ENCODE measurements at places on chromosomes 3 and 15.

GRCh38 chr3:43468133-43468532 is 153.7 kb downstream of the ANO10 start:
- DNase-seq: no peak

DNA sequence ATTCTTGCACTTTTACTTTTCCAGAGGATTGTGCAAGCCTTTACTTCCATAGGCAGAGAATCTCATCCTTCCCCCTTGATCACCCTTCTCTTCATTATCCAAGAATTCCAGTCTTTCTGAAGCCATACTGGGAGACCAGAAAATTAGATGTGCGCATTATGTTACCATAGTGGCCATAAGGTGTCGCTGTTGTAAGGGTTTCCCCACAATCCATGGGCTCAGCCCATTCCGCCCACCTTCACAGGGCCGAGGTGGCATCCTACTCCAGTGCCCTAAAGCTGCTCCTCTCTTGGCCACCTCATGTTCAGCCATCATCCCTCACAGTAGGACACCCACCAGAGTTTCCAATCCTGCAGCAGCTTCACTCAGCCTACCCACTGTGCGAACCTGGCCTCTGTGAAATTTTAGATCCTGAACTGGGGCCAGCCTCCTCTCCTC is 35.0 kb downstream of the CTSH start:
- peak; percentile 57 for DNase-seq

DNA sequence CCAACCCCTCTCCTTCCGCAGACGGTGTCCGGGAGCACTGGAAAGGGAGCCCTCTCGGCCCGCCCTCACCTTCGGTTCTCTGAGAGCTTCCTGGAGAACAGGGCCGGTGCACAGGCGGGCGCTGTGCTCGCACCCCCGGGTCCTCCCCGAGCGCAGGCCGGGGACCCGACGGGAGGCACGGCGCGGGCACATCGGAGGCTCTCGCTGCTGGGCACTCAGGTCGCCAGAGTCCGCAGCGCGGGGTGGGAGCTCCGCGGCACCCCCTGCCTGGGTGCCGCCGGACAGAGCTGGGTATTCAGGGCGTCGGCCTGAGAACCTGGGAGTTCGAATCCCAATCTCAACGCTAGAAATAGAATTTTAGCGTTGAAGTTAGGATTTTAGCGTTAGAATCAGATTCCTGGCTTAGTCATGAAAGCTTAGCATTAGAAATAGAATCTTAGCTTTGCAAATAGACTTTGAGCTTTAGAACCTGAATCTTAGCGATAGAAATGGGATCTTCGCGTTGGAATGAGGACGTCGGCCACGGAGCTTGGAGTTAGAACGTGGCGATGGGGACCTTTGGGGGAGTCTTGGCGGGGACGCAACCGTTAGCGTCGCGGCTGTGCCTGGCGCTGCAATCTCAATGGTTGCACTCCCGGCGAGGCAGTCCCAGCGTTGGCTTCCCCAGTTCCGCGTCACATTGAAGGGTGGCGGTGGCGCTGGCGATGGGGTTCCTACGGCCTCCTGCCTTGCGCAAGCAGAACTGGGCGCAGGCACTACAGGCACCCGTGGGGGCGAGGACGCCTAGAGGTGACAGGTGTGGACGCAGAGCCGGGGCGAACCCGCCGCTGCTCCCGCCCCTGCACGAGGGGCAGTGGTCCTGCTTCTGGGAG is 549 bp downstream of the TRH start:
- no peak for DNase-seq

- DNase-seq: no peak
These were observed 78.6 kb upstream of the TSEN2 start for GRCh38 chr3:12405432-12406272.

DNA sequence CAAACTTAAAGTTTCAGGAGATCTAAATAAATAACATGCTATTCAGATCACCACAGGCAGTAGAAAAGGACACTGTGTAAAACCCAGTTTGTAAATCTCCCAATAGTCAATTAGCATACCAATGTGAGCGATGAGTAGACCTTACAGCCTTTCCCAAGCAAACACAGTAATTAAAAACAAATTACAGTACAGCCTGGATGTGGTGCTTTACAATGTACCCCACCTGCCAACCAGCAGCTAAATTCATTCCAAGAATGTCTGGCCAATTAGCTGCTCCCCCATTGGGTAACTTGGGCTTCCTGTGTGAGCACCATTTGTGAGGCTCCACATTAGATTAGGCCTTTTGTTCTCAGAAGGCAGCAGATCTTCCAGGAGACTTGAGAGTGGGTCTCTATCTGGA is 635.0 kb downstream of the TBL1XR1 start:
- no peak for DNase-seq

DNA sequence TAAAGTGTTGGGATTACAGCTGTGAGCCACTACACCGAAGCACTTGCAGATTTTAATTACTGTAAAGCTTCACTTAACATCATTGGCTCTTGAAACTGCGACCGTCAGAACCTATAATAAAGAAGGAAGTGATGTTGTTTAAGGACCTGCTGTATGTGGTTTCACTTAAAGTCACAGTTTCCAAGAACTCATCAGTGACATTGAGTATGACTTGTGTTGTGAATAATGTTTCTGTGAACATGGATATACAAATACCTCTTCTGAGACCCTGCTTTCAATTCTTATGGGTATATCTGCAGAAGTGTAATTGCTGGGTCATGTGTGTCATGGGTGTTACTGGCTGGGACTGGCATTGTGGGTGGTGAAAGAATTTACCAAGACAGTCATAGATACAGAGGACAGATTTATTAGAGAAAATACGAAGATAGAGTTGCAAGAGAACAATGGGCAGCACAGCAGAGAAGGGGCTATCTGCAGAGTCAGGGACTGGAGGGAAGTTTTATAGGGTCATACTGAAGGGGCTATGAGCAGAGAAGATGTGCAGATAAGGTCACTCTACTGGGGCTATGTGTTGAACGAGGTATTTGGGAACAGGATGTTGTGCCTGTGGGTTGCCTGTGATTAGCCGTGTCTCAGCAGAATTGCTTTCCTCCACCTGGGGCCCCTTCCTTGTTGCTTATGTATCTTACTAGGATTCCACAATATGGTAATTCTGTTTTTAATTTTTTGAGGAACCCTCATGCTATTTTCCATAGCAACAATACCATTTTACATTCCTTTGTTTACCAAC is 4.5 kb downstream of the NDUFB5 start:
- no peak for DNase-seq

GRCh38 chr15:84750583-84751092 is 2.2 kb downstream of the ZNF592 start:
- peak; percentile 23 for DNase-seq

- no peak for DNase-seq
These were observed 334.2 kb upstream of the SEMA6D start for GRCh38 chr15:47383102-47383501.

- no peak for DNase-seq
These were observed 54.3 kb upstream of the MEF2A start for GRCh38 chr15:99511531-99511865.
